ENCODE measurements at places on chromosomes 3 and 15.

DNA sequence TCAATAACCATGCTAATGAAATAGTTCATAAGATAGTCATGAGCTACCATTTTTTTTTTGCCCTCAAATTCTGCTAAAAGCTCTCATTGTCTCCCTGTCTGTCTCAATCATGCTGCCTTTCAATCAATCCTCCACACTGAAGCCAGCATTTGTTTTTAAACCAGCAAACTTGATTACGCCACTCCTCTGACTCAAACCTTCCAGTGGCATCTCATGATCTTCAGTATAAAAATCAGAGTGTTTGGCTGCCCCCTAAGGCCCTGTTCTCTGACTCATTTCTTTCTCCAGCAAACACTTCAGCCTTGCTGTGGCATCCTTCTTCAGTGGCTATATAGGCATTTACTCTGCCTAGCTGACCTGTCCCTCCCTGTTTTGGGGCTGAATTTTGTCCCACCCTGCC is 36.0 kb upstream of the EOMES start:
- peak; percentile 73 for DNase-seq

- DNase-seq: no peak
Observed at GRCh38 chr3:134155446-134155845, 95.2 kb downstream of the RYK start.

DNA sequence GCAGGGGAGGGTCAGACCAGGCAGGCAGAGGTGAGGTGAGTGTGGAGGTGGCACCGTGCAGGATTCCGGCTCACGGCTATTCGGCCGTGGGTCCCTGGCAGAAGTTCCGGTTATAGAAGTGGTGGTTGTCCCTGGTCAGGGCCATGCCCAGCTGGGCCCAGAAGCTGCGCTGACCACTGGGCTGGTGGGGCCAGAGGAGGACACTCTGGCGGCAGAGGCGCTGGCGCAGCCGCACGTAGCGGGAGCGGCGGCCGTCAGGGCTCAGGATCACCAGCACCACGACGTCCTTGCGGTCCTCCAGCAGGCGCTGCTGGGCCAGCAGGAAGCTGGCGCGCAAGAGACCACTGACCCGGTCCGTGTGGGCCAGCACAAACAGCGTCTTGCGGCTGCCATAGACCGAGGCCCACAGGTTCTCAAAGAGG is 4.3 kb downstream of the TLR9 start:
- DNase-seq: no peak

DNA sequence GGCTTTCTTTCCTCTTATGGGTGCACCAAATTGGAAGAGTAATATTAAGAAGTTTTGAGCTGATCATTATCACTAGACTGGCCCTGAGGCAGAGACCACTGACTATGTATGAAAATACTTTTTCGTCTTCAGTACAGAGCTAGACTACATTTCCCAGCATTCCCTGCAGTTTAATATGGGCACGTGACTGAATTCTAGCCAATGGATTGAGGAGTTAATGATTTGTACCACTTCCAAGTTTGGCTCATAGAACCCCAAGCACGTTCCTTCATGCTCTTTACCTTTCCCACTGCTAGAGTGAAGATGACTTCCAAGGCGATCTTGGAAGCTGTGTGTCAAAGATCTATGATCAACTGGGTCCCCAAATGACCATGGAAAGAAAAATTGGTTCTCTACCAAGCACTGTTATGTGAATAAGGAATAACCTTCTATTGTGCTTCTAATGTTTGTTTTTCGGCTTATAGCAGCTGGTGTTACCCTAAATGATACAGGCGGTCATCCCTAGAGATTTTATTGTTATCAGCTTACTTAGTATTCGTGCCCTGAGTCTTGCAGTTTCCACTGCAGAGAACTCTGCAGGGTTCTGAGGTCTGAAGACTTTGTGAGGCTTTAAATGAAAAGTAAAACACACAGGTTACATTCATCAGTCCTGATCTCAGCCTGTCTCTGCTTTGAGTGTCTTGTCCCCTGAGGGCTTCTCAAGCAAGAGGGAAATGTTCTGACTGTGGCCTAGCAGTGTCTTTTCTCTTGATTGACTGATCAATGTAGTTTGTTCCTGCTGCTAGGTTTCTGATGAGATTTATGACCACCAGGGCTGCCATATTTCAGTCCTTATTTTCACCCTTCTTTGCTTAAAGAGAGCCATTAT is 486.8 kb downstream of the PDCD6IP start:
- DNase-seq: no peak

DNA sequence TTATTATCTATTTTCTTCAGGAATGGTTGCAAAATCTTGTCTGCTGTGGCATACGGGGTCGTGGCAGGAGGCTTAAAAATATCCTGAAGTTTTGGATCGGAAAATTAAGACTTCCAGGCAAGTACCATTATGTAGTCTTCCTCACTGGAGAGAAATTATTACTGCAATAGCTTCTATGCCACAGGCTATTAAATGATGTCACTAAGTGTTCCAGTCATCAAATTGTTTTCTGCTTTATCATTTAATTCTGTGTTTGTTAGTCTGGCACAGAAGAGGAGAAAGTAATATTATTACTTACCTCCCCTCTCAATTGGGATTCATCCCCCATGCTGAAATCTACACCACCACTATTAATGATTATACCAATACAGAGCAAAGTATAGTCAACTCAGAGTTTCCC is 378.2 kb upstream of the ALCAM start:
- no peak for DNase-seq

DNA sequence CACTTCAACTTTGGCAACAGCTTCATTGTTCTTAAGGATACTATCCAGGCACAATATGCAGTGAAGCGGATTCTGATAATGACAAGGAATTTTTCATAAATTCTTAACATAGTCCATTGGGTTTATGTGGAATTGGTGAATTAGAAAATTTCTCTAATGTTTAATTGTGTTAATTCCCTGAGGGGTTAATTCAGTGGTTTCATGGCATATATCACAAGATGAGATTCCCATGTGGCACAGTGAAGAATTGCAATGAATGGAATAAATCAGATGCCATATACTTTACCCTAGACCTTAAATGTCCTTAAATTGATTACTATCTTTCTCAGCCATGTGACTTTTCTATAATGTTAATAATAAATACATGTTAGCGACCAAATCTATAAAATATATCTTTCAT is 1244.1 kb downstream of the ROBO2 start:
- DNase-seq: no peak

DNA sequence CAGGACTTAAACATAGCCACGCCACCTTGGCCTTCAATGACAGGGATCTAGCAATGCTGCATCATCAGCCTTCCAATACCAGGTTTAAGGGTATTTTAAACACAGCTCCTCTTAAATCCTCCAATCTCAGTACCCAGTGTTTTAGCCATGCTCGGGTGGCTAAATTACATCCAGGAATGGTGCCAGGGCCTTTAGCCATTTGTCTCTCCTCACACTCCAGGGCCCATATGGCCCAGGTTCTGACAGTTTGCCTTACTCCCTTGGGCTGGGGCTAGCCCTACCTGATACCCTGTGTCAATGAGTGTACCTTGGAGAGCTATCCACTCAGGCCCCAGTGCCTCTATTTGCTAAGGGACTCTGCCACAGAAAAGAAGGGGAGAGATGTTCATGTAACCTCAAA is 29.4 kb downstream of the ZNF589 start:
- no peak for DNase-seq

DNA sequence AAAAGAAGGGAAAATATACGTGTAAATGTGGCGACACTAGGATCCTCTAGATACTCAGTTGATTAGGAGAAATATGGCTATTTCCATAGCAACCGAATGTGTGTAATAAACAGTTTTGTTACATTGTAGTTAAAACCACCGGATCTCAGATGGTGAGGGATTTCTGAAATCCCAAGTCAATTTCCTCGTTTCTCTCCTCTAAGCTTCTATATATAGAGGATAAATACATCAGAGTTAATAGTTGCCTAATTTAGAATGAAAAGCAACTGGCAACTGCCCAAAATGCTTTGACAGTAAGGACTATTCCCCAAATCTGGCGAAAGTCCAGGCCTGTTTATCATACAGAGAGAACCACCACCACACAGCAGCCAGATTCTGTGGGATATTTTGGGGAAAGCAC is 112.6 kb downstream of the GABRB3 start:
- no peak for DNase-seq

DNA sequence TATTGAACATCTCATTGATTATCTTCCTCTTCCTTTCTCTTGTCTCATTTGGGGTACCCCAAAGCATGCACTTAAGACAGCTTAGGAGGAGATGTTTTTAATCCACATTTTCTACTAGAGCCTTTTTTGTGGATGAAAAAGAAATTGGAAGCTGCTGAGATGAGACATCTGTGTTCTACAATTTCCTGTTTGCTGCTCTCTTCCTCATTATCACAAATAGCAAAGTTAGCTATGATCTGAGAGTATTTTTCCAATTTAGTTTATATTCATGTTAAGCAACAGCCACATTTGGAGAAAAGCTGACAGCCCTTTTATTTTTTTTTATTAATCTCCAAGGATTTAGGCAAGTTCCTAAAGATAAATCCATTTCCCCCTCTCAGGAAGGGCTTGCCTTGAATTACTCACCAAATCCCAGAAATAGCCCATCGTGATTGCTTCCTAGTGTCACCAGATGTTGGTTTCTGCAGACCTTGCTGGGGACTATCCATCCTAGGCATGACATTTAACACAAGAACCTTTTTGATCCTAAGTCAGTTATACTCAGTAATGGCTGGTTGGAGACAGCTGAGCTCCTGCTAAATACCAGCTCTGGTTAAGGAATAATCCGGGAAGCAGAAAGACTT is 70.8 kb upstream of the FILIP1L start:
- DNase-seq: no peak

- DNase-seq: peak; percentile 20
Observed at GRCh38 chr15:51931638-51932037, 39.9 kb downstream of the LEO1 start.

DNA sequence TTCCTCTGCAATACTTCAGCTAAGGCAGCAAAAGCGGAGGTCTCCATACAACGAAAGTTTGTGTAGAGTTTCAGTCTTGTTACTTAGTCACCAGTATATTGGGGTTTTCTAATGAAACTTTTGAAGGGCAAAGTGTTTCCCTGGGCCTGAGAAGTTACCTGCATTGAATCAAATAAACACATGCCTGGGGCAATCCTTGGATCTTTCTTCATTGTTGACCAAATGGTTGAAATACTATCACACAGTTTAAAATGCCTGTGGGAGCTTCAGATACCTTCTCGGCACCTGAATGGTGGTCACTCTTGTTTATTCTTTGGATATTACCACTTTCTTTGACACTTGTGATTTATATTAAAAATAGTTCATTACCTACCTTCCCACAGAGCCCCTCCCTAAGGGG is 988 bp upstream of the CHSY1 start:
- no peak for DNase-seq

- peak; percentile 53 for DNase-seq
Observed at GRCh38 chr3:194586836-194587235, 46.4 kb downstream of the TMEM44 start.

GRCh38 chr3:194894538-194894937 is 208.9 kb downstream of the FAM43A start:
- no peak for DNase-seq

DNA sequence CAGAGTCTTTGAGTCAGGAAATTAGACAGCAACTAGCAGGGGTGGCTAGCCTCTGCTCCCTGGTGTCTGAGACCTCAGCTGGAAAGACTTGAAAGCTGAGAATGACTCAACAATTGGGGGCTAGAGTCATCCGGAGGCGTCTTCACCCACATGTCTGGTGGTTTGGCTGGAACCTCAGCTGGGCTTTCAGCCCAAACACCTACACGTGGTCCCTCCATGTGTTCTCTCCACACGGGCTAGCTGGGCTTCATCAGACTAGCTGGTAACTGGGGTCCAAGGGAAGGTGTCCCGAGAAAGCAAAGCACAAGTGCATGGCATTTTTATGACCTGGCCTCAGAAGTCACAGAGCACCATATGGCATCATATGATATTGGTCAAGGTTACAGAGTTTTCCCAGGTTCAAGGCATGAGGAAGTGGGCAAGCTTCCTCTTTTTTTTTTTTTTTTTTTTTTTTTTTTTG is 19.9 kb upstream of the ABHD2 start:
- DNase-seq: peak; percentile 93

DNA sequence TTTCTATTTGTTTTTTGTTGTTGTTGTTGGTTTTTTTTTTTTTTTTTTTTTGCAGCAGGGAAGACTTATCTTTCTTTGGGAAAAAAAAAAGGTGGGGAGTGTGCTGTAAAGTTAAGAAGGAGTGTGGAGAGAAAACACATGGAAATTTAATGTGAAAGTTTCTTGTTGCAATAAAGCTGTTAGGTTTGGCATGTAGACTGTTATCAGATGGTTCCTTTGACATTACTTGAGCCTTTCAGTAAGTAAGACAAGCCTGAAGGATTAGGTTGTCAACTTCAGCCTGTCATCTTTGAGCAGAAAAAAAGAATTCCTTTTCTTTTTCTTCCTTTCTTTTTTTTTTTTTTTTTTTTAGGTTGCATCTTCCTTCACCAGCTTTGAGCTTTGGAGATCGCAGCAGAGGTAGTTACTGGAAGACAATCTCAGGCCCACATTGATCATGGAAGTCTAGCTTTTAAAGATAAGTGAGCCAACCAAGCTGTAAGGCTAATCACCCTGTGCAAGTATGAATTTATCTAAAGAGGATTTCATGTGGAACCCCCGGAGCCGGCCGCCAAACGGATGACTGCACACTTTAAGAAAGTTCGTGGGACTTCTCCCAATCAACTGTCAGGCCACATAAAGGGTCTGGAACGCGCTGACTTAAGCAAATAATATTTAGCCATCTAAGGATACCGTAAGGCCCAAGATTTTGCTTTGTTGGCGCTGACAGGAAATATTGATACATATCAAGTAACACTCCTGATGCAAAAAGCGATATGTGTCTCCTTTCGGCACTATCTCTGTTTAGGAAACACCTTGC is 1040.1 kb upstream of the NR2F2 start:
- DNase-seq: no peak

GRCh38 chr15:94858011-94858410 is 626.6 kb downstream of the MCTP2 start:
- no peak for DNase-seq

DNA sequence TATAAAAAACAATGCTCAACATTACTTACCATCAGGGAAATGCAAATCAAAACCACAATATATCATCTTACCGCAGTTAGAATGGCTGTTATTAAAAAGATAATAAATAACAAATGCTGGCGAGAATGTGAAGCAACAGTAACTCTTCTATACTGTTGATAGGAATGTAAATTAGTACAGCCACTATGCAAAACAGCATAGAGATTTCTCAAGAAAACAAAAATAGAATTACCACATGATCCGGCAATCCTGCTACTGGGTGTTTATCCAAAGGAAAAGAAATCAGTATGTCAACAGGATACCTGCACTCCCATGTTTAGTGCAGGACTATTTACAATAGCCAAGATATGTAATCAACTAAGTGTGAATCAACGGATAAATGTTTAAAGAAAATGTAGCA is 48.1 kb downstream of the ADAM10 start:
- DNase-seq: no peak

Measured in MG63 (cell line).